Foreskin melanocyte (primary cell): ENCODE measurements at places on chromosomes 2 and 18.

- DNase-seq = no peak
Observed at GRCh38 chr2:204695506-204695905, 150.2 kb downstream of the PARD3B start.

DNA sequence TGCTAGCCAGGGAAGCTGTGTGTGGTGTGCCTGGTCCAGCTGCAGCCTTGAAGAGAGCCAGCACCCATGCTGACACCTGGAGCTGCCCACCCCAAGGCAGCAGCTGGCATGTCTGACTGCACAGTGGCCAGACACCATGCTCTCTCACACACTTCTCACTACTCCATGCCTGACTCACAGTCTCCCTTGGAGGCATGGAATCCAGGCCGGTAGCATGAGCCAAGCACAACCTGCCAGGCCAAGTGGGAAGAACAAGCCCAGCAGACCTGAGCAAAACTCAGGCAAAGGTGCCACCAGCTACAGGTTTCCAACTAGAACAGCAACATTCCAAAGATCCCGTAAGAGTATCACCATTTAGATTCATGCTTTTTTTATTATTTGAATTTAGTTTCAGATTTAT, 625.3 kb upstream of the LRRTM4 start:
- no peak for DNase-seq

DNA sequence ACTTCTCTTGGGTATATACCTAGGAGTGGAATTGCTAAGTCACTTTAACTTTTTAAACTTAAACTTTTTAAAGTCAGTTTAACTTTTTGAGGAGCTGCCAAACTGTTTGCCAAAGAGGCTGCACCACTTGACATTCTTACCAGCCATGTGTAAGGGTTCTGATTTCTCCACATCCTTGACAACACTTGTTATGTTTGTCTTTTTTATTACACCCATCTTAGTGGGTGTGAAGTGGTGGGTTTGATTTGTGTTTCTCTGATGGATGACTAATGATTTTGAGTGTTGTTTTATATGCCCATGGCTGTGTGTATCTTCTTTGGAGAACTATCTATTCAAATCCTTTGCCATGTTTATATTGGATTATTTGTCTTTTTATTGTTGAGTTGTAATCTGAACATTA, 13.6 kb downstream of the ASAP2 start:
- no peak for DNase-seq

DNA sequence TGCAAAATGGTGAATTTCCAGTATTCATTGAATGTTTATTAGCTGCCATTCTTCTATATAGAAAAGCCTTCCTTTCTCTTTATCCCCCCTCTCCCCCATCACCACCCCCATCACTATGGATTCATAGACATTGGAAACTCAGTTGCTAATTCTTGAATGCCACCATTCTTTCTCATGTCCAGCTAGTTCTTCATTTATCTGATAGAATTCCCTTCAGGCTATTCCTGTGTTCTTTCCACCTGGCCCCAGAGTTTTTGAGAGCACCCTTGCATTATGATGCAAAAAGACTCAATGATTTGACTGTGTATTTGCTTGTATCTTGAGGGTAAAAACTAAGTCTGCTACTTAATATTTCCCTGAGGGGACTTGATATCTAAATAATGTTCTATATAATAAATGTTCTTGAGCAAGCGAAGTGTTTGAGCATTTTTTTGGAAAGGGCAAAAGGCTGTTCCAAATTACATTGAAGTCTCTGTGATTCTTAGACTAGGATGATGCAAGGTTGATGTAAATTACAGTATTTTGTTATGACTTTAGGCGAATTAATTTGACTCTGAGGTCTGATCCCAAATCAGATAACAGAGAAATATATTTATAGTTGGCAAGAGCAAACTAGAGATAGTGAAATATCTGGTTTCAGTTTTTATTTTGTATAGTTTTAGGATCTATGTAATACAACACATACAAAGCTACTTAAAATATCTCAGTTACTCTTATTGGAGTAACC, 18.8 kb upstream of the SOS1 start:
- DNase-seq = no peak

- DNase-seq = no peak
Observed at GRCh38 chr18:12233378-12233777, 20.8 kb upstream of the CIDEA start.

DNA sequence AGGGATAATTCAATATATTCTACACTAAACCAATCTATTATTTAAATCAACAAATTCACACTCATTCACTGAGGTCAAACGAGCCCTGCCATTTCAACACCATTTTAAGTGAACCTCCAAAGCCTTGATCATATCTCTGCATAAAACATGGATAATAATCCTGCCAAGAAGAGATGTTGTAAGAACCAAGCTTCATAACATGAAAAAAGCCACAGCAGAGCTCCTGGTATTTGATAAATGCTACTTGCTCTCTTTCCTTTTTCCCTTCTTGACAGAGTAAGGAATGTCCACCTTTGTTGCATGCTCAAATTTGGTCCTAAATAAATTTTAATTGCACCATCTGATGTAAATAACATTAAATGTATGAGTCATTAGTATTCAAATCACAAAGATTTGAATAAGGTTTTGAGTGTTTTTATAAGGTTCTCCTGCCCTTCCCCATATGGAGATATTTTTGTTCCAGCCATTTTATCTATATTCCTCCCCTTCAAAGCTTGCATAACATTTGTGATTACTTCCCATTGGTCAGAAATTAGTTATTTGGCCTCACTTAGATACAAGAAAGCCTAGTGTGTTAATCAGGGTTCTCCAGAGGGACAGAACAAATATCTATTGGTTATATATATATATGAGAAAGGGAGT, 318.8 kb downstream of the RND3 start:
- DNase-seq = no peak
